ENCODE measurements at places on chromosomes 2 and 18. TPM values are rescaled to one million over a fixed set of nuclear protein-coding genes. Genes with fewer than 3 reads are reported as not detected.
A peak's percentile ranks its signal among the peaks of the same experiment; 100 is the strongest.

DNA sequence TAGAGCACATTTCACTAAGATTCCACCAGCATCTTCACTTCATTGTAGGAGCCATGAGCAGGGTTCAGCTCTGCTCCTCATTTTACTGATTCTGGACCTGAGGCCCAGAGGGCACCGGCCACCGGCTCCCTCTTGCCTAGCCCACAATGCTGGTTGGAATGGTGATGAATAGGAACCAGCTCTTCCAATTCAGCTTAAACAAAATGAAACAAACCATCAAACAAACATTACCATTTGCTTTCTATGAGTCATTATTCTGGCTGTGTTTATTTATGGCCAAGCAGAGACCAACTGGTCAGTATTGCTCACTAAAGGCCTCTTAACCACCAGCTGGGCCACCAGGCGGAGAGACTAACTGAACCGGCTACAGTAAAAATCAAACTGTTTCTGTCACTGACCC, 176.7 kb downstream of the MTX2 start:
- DNase-seq: no peak

- no peak for DNase-seq
Observed at GRCh38 chr2:208064220-208064961, 39.1 kb upstream of the PLEKHM3 start.

Gene REG3G
- total RNA-seq: not detected

Gene CTAGE1
- not detected for total RNA-seq

DNA sequence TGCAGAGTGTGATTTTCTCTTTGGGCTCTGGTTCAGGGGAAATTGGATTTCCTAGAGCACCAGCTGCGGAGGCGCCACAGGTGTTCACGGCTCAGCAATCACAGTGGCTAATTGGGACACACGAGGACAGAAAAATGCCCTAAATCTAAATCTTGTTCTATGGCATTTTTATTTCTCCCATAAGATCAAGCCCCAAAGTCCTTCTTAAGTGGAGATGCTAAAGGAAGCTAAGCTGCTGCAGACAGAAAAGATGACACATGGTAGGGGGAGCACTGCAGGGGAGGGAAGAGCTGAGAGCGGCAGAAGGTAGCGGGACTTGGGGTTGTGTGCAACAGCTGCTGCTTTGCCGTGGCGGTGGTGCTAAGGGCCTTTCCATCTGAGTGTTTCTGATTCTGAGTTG, 280.6 kb downstream of the MYT1L start:
- DNase-seq: no peak

DNA sequence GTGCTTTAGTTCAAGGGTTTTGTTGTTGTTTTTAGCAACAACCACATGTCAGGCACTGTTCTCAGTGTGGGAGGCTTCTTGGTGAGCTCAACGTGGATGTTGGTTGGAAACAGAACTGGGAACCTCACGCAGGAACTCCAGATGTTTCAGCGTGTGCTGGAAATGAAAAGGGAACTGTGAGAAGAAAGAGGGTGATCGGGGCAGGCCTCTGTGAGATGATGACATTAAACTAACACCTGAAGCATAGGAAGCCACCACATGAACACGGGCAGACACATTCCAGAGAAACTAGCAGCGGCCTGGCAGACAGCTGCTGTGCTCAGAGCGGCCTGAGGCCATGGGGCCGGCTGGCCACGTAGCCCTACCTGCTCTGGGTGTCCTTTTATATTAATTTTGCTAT, 66.4 kb downstream of the COA5 start:
- DNase-seq: no peak

DNA sequence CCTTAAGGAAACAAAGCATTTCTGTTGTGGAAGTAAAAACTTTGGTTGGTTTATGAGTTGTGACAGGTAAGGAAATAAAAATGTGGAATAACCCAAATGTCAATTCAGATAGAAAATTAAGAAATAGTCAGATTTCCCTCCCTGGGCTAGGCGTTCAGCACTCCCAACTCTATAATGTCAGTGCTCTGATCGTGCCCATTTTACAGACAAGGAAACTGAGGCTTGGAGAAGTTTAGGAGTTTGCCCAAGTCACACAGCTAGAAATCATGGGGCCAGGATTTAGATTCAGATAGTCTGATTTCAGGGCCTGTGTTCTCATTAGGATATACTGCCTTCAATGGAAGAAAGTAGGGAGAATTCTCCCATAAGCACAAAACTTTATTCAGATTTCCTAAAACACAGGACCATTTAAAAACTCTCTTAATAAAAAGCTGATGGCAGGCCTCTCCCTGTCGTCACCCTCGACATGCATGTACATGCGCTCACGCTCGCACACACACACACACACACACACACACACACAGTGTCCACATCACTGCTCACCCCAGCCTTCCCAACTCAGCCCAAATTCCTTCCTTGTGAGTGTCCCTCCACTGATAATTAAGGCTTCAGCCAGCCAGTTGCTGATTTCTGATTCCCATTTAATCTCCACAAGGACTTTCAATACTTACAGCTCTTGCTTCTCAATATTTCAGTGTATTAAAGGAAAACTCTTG, 49.1 kb upstream of the SLC14A2 start:
- no peak for DNase-seq

DNA sequence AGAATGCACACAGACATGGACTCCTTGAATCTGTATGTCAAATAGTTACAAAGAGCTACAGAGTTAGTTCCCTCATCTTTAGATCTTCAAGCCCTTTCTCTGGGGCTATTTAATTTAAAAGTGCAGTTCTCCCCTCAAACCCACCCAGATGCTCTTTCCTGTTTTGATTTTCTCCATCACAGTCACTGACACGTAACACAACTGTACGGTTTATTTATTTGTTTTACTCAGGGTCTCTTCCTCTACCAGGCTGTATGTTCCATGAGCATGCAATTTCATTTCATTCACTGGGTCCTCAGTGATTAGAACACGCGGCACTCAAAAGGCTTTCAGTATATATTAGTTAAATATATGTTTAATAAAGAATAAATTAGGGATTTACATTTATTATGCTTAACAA, 94.7 kb downstream of the DOCK10 start:
- no peak for DNase-seq

DNA sequence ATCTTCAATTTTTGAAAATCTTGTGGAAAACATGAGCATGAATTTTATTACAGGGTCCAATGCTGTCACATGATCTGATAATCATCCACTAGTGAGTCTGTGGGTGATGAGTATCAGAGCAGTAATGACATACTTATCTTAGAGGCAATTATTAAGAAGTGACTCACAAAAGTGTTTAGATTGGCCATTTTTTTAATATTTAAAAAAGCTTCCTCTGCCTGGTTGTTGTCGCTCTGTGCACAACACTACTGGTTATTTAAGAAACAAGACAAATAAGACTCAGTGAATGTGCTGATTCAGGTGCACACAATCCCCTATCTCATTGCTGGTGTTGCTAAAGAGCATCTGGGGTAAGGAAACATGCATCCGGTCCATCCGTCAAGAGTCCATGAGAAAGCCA, 665.8 kb upstream of the ZEB2 start:
- DNase-seq: no peak

DNA sequence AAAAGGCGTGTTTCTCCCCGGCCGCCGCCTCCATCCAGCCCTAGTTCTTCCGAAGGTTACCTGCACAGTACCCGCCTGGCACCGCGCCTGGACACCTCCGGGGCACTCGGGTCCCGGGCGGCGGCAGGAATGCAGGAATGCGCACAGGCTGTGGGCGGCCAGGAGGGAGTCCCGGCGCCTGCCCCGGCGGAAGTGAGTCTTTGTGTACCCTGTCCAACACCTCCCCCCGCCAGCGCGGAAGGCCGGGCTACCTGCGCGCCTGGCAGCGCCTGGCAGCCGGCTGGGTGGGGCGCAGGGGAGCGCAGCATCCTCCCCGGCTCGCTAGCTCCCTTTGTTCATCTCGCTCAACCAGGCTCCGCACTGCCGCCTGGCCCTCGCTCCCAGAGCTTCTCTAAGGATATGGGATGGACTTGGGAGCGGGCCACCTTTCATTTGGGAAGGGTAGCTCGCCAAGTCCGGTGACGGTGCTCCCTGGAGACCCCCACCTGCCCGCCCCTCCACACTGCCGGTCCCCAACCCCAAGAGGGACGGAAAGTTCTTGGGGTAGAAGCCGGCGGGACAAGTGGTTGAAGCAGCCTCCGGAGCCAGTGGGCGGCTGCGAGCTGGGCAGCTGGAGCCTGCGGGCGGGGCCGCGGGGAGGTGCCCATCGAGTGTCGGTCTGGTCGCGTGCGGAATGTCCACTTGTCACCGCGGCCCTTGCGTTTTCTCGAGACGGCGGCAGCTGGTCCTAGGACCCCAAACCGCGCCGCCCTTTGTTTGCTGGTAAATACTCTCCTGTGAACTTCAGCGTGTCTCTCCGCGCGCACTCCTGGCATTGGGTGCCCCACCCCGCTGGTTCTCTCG, 1.2 kb upstream of the ST6GAL2 start:
- DNase-seq: peak; percentile 68

DNA sequence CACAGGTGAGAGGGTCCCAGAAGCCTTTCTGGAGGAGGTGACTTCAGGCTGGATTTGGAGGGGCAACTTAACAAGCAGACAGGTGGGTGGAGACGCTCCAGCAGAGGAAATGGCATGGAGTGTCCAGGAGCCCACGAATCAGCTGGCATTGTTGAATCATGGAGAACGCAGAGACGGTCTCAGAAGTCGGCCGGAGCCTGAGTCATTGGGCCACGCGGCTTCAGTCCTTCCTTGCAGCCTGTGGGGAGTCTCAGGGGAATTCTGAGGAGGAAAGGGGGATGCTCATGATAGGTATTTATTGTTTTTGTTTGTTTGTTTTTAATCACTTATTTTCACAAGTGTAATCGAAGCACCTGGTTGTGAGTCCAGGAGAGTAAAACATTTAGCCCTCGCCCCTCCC, 184.6 kb upstream of the HDAC4 start:
- no peak for DNase-seq

- DNase-seq: peak; percentile 61
Observed at GRCh38 chr18:21194871-21195771, 46.9 kb upstream of the GREB1L start.

Gene HOXD10
- not detected for total RNA-seq

DNA sequence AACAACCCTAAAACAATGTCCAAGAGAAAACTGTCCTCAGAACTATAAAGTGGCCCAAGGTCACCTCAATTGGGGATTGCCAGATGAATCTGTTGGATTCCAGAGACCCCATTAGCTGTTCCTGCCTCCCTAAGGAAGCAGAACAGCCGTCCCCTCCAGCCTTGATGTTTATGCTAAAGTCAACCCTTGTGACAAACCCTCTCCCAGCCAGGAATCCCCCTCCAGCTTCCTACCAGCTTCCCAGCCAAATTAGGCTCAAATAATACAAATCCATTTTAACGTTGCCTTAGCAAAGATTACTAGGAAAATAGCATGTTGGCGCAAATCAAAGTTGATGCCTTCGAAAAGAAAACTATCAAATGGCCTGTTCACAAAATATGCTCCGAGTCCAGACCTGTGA, 105.7 kb upstream of the DAPL1 start:
- no peak for DNase-seq

Gene EVA1A
- 2.4 TPM for total RNA-seq

- DNase-seq: no peak
Observed at GRCh38 chr2:114022360-114023085, 132.6 kb downstream of the ACTR3 start.

DNA sequence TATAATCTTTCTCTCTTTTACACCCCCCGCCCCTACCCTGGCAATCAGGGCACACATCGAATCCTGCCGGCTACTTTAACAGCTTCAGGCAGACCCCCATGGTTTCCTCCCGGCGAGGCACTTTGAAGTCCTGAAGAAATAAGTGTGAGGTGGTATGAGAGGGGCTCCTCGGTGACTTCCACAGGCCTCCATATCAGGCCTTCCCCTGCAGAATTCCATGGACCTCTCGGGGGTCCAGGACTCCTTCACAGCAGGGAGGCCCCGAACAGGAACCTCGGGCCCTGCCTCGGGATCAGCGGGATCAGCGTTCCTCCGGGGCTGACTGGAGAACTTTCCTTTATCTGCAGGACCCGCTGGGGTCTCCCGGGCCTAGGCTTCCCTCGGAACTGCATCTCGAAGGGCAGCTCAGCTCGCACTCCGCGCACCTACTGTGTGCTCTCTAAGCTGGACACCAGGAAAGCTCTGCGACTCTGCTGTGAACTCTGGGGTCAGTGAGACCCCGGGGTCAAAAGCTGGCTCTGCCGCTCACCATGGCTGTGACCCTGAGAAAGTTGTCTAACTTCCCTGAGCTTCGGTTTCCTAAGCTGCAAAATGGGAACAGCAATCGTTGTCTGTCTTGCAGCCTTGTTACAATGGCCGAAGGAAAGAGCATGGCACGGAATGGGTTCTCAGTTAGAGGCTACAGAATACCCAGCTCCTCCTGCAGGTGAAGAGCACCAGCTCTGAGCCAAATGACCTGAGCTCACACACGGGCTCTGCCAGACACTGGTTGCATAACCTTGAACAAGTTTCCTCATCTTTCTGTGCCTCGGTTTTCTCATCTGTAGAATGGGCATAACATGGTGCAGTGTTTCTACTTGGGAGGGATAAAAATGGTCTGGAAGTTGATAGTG, 97.4 kb upstream of the ID2 start:
- no peak for DNase-seq

Gene EGR4
- not detected for total RNA-seq

DNA sequence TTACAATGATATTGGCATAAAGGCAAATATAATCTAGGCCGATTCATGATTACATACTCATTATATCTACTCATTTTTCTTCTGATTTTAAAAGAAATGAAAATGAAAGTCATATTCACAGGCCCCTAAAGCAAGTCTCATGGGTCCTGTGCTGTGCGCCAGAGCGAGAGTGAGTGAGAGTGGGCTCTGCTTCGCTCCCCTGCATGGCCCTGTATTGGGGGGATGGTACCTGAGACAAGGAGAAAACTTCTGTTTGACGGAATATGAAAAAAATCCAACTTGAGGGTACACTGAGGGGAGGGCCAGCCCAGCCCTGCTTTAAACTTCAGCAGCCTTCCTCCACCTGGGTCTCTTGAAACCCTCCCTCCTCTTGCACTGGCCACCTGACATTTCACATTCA, 81.4 kb upstream of the RGPD5 start:
- no peak for DNase-seq

GRCh38 chr2:54366487-54367280, 89.4 kb upstream of the SPTBN1 start:
- no peak for DNase-seq

GRCh38 chr2:138814123-138814898, 34.1 kb upstream of the NXPH2 start:
- DNase-seq: no peak

GRCh38 chr2:15460112-15460620, 101.0 kb downstream of the NBAS start:
- no peak for DNase-seq

Gene RAB3GAP1
- 32.2 TPM for total RNA-seq

- DNase-seq: no peak
Observed at GRCh38 chr18:79632765-79633164, 46.8 kb upstream of the CTDP1 start.

DNA sequence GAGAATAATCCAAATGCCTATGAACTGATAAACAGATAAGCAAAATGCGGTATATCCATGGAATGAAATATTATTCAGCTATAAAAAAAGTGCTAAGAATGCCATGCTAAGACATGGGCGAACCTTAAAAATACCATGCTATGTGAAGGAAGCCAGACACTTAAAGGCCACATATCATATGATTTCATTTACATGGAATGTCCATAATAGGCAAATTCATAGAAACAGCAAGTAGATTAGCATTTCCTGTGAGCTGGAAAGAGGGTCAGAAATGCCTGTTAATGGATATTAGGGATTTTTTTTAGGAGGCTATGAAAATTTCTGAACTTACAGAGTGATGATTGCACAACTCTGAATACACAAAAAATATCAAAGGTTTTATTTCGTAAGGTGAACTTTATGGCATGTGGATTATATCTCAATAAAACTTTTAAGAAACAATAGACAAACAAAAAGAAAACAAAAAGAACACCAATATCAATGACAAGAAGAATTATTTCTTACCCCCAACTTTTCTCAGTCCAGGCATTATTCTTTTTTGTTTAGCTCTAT, 1207.7 kb downstream of the SUCLG1 start:
- no peak for DNase-seq

Gene FBXO15
- not detected for total RNA-seq

Data from stomach (tissue), 19 donors.